ENCODE measurements at places on chromosomes 7 and 10. TPM values are rescaled to one million over a fixed set of nuclear protein-coding genes. Genes with fewer than 3 reads are reported as not detected.

Gene COL28A1
- 0.56 TPM for total RNA-seq

Gene HOXA2
- 1.1 TPM for total RNA-seq

Gene BAIAP2L1
- 51.9 TPM for total RNA-seq

Gene NT5C2
- 78.7 TPM for total RNA-seq

Gene TMED4
- total RNA-seq: 52.8 TPM

Gene CRTAC1
- 1.3 TPM for total RNA-seq

Gene KLF14
- not detected for total RNA-seq

Gene TM9SF3
- total RNA-seq: 34.7 TPM

Gene FFAR4
- total RNA-seq: 0.22 TPM

Gene KMT2C
- 8.2 TPM for total RNA-seq

Gene NXPH1
- not detected for total RNA-seq

Gene OR6B1
- not detected for total RNA-seq

Gene TAF3
- total RNA-seq: 6.9 TPM

Gene HOXA7
- 4.7 TPM for total RNA-seq

Gene IPMK
- total RNA-seq: 2.5 TPM

Gene CYP3A4
- total RNA-seq: not detected

Gene PNLIPRP2
- not detected for total RNA-seq

Gene SPDYE16
- not detected for total RNA-seq

Gene NODAL
- not detected for total RNA-seq

Gene TMEM184A
- total RNA-seq: 10.3 TPM

Gene ZCCHC24
- 4.0 TPM for total RNA-seq

Gene TMEM243
- total RNA-seq: 25.8 TPM

Gene MEOX2
- total RNA-seq: not detected

Gene ESYT2
- 87.3 TPM for total RNA-seq

Gene CPSF4
- 40.7 TPM for total RNA-seq

Gene FAM25C
- 2.4 TPM for total RNA-seq

Gene ZNF22
- total RNA-seq: 6.3 TPM

Gene MOGAT3
- not detected for total RNA-seq

Gene OPN4
- total RNA-seq: not detected

Gene CDC14C
- not detected for total RNA-seq

Gene GDF2
- not detected for total RNA-seq

Gene GRID1
- total RNA-seq: 0.41 TPM

Gene PKD2L1
- 0.06 TPM for total RNA-seq

Gene IDI2
- not detected for total RNA-seq

Gene PIP
- 0.71 TPM for total RNA-seq

Gene DKK1
- 475 TPM for total RNA-seq

Gene GSDME
- 36.5 TPM for total RNA-seq

Gene NRAP
- total RNA-seq: not detected

Gene ASZ1
- not detected for total RNA-seq

Gene AKR1E2
- total RNA-seq: 7.5 TPM

Gene PAPOLB
- total RNA-seq: not detected

Gene CTBP2
- 94.9 TPM for total RNA-seq

Gene TLX1
- not detected for total RNA-seq

Gene TMEM236
- 0.09 TPM for total RNA-seq

Gene ELFN1
- 0.32 TPM for total RNA-seq

Gene SPDYE1
- not detected for total RNA-seq

Gene TMEM225B
- total RNA-seq: 0.76 TPM

Gene HOGA1
- 1.7 TPM for total RNA-seq

Gene COL17A1
- 1.9 TPM for total RNA-seq

Gene PRTFDC1
- total RNA-seq: 22.2 TPM

Gene ADRB1
- 1.2 TPM for total RNA-seq
